NCI-H526 (cell line): ENCODE measurements at places on chromosomes 7 and 10.

GRCh38 chr10:13867822-13868221, 281.1 kb downstream of the PRPF18 start:
- DNase-seq = no peak

GRCh38 chr7:131773413-131773812, 217.0 kb upstream of the PODXL start:
- DNase-seq = no peak

DNA sequence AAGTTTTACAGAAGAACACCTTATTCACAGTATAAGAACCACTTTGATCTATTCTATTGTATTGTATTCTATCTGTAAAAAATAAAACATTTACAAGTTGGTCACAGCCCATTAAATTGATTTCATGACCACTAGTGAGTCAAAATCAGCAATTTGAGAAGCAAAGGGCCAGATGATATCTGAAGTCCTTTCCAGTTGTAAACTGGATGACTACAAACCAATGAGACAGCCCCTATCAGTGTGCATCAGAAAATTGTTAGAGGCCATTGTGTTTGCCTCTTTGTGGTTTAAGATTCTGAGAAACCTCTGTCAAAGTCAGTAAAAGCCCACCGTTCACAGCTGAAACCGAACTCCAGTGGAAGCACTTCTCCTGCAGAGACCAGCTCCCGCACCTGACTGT, 54.8 kb downstream of the TBXAS1 start:
- no peak for DNase-seq

DNA sequence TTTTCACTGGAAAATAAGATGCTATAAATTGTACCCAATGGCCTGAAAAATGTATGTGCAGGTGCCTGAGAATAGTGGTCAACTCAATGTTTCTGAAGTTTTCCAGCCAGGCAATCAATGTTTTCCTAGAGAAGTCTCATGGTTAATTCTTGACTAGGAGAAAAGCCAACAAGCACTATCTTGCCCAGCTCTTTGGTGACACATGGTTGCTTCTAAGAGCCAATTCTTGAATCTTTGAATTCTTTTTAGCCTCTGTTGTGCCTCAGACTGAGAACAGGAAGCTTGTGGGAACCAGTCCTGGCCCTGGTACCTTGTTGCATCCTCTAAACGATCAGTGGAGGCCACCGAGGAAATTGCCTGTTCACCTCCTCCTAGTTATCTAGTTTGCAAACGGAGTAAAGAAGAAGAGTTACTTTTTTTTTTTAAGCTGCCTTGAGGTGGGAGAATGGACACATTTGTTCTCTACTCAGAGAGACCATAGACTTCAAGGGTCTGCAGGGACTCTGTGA, 144.0 kb upstream of the MKLN1 start:
- no peak for DNase-seq

DNA sequence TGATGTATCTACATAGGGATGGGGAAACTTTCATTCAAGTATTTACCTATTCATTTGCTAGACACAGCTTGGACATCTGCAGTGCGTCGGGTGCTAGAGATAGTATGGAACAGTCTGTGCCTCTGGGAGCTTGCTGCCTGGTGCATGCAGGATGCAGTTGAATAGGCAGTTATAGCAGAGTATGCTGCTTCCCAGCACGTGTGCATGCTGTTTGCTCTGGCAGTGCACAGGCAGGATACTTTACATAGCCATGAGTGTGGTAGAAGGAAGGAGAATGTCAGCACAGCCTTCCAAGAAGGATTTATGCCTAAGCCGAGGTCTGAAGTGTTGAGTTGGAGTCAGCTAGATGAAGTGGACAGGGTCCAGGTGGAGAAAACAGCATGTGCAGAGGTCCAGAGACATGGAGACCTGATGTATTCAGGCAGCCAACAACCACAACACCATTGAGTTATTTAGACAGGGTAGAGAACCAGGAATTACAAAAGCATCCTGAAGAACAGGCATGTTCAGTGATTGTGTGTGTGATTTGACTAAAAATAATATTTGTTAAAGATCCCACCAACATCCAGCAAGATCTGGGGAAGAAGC, 8.1 kb downstream of the MAP3K8 start:
- DNase-seq = no peak

GRCh38 chr10:102114861-102115618, 5.1 kb downstream of the LDB1 start:
- DNase-seq = peak; percentile 78

GRCh38 chr7:103348452-103348851, 1.0 kb downstream of the PSMC2 start:
- DNase-seq = no peak

DNA sequence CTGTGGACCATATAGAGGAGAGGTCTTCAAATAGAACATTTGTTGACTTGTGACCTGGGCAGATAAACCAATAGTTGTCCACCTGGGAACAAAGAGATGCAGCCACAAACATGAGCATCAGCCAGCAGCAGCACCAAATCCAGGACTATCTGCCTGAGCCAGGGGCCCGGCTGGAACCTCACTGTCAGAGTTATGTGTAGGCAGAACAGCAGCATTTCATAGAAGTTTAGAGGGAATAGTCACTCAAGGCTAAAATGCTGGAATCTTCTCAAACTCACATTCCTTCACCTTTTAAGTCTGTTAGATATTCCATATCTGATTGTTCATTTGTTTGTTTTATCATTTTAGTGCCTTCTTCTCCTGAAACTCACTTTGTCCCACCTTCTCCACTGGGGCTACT, 72.2 kb upstream of the IL6 start:
- DNase-seq = no peak

- no peak for DNase-seq
These were observed 29.5 kb downstream of the GRIFIN start for GRCh38 chr7:2446676-2447075.

- DNase-seq = no peak
These were observed 22.8 kb downstream of the CYP17A1 start for GRCh38 chr10:102814453-102814871.

DNA sequence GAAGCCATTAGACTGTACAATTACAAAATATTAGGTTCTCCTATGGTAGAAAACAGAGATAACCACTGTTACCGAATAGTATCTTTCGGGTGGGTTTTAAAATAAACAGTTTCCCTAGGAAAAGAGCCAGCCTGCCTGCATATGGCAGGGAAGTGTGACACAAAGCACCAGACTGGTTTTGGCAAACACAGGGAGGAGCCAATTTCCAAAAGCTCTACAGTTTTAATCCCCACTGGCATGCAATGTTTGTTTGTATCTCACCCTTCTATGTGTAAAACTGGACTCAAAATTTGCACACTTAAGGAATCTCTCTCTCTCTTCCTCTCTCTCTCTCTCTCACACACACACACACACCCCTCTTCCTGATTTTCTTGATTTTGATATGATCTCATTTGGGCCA, 261.7 kb downstream of the ETV1 start:
- no peak for DNase-seq

- DNase-seq = no peak
These were observed 70.2 kb downstream of the ANKRD26 start for GRCh38 chr10:27030060-27030459.

GRCh38 chr10:119737823-119738222, 12.0 kb downstream of the INPP5F start:
- no peak for DNase-seq
